PC-9 (cell line): ENCODE measurements at places on chromosomes 11 and 22. TPM values are rescaled to one million over a fixed set of nuclear protein-coding genes. Genes with fewer than 3 reads are reported as not detected.

RNF214 gene
- total RNA-seq, result 27.2 and 28.1 TPM in 2 replicates

TSPAN32 gene
- not detected in 2 replicates for total RNA-seq

RNASEH2C gene
- total RNA-seq, result 31.8 and 42.4 TPM in 2 replicates

WBP2NL gene
- 7.1 and 12.2 TPM in 2 replicates for total RNA-seq

SLC43A1 gene
- total RNA-seq, result 3.2 and 4.0 TPM in 2 replicates
